ENCODE measurements at places on chromosomes 2 and 18.

DNA sequence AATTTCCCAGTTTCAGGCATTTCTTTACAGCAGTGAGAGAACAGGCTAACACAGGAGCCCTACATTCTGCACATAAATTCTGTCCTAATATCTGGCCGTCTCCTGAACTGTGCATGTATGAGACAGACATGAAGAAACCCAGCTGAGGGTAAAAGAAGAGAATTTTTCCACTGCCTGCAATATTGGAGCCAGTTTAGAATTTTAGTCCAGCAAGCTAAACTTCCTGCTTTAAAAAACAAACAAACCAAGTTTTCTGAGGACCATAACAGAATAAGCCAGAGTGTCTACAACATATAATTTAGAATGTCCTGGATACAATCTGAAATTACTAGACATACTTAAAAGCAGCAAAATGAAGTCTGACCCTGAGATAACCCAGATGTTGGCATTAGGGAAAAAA lies 215.1 kb upstream of the KLHL29 start:
- no peak for DNase-seq

- DNase-seq: no peak
Observed at GRCh38 chr2:233006648-233007047, 6.4 kb downstream of the NGEF start.

GRCh38 chr18:35371412-35372195 lies 5.5 kb downstream of the ZNF396 start:
- no peak for DNase-seq

- no peak for DNase-seq
Observed at GRCh38 chr2:224915136-224915535, 127.1 kb downstream of the DOCK10 start.

DNA sequence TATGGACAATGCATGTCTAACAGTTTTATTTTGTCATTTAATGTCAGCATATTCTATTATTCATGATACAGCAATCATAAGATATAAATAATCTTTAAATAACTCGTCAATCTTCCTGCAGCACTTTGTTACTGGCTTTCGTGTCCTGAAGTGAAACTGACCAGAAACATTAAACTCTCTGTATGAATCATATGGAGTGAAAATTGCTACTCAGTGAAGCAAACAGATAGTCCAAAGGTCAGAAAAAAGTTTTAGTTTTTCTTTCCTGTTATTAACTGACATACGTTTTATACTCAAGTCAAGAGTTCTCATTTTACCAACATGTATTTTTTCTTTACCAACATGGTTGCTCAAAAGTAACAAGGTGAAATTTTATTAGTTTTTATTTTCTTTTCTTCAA lies 106.8 kb upstream of the GALNT5 start:
- no peak for DNase-seq

DNA sequence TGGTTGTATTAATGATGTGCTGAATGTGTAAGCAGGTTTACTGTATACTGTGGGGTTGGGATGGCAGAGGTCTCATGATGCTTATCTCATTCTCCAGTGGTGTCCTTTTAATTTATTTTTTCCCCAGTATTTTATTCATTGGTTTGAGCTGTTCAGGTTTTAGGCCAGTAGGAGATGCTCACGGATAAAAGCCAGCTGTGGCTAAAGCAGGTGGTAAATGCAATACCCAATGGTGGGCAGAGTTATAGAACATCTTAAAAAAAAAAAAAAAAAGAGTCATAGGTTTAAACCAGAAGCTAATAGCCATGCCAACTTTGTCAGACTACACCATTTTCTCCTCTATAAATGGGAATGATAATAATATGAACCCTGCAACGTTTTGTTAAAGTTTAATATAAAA lies 57.8 kb upstream of the NEUROD1 start:
- DNase-seq: no peak

GRCh38 chr2:239075918-239076758 lies 228.3 kb downstream of the TWIST2 start:
- no peak for DNase-seq

- no peak for DNase-seq
Observed at GRCh38 chr2:1686784-1687105, 57.6 kb downstream of the PXDN start.

DNA sequence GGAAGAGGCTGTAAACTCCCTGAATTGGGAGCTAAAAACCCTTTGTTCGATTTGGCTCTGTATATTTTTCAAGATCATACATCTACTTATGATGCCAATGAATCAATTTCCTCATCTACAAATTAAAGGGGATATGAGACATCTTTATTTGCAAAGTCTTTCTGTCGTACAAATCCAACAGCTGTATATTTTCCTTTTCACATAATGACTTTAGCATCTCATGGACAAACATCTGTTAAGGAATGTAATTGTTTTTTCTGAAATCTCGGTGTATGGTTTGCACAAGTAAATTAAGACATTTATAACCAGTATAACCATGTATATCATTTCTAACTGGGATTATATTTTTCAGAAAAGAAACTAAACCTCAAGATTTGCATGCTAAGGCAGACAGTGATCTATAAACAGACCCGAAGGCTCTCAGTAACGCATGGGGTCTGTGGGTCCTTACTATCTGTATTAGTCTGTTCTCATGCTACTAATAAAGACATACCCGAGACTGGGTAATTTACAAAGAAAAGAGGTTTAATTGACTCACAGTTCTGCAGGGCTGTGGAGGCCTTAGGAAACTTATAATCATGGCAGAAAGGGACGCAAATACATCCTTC lies 130.8 kb downstream of the SLC8A1 start:
- no peak for DNase-seq

DNA sequence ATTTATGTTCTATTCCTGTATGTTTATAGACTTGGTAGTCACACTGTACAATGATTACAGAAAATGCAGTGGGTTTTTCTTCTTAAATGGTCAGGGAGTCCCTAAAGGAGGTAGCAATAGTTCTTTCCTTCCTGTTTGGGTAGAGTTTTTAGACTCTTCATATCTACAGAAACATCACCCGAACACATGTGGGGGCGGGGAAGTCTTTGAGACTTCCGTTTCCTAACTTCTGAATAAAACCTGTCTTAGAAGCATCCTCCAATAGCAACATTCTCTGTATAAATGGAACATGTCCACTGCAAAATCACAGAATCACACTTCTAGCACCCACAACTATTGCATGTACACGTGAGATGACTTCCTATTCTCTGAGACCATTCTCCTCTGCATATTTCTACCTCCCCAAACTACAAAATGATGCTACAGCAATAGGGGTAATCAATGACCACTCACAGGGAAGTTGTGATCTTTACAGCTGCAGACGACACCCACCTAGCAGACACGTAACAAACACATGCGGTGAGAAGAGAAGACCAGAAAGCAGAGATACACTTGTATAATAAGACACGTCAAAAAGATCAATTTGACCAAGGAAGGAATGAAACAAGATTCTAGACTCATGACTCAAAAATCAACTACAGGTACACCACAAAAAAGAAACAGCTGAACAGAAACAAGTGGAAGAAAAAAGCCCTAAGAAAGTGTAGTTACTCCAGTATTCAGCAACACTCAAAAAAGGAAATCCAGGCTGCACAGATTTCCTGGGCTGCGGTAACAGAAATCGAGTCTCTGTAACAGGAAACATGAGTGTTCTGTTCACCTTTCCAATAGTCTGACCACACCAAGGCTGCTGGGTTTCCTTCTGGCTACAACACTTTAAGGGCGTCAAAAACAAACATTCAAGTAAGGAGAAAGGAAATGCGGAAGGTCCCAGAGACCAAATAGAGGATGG lies 120.4 kb downstream of the ZNF516 start:
- no peak for DNase-seq

DNA sequence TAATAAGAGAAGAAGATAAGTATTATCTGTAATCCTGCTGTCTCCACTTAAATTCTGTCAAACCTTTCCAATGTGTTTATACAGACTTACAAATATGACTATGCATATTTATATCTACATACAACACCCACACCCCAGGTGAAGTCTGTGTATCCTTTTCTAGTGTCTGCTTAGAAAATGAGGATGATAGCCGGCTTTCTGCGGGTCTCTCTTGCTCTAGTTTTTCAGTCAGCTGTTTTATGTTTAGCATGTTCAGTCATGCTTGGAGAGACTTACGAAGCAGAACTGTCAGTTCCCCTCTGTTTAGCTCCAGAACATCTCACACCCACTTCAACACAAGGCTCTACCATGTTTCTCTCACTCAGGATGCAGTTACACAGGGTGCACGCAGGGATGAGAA lies 137.3 kb upstream of the NFATC1 start:
- no peak for DNase-seq

GRCh38 chr2:10915731-10916276 lies 4.1 kb downstream of the KCNF1 start:
- DNase-seq: no peak

DNA sequence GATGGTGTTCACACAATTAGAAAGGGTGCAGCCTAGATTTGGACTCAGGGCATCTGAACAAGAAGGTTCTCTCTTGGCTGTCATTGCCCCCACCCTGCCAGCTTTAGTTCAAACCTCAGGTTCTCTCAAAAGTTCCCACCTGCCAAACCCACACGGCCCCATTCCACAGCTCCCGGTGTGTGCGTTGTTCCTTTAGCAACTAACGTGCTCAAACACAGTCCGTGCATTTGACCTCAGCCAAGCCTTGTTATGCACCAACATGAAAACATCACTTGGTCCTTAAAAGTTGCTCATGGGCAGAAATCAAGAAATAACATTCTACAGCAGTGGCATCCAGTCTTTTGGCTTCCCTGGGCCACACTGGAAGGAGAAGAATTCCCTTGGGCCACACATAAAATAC lies 32.0 kb downstream of the LOXHD1 start:
- DNase-seq: no peak

DNA sequence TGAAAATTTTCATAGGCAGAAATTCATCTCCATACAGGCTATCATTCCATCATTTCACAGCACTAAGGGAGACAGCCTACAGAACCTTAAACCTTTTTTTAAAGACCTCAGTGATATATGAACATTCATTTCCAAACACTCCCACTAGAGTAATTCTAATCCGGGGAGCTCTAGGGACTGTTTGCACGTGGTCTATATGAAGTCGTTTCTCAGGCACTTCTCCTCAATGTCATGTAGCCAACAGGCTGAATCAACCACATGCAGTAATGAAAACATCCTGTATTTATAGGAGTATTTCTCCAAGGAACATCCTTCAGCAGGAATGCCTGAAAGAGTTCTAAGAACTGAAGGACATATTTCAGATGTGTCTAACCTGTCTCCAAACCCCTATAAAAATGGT lies 97.3 kb upstream of the CREB1 start:
- DNase-seq: no peak

GRCh38 chr18:8623549-8624106 lies 14.4 kb downstream of the RAB12 start:
- peak; percentile 20 for DNase-seq

DNA sequence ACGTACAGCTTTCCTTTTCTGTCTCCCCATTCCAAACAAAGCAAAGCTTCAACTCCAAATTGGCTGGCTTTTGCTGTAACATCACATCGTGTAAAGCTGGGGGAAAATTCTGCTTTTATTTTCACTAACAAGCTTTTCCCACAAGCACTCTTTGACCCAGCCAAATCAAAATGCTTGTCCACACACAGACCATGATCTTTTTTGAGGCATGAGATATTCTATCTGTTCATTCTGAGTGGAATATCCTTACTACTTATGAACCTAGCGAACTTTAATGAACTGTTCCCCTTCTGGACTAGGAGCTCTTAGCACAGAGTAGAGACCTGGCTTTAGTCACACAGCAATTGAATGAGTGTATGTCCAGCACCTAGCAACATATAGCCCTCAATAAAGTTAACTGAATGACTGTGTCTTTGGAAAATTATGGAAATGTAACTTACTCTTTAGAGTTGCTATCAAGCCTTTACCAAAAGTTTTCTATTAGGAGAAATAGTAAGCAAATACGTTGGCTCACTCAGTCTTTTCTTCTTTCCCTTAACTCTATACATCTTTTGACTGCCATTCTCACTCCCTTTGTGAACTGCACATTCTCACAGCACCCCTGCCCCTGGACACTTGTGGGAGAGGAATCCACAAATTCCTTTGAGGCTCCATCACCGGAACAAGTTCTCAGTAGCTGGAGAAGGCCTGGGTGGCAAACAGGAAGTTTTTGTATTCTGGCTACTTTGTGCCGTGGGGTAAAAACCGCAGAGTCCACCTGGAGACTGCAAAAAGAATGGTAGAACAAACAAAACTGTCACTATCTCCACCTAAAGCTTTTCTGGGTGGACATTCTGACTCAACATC lies 1.3 kb upstream of the UBE2E3 start:
- DNase-seq: no peak

DNA sequence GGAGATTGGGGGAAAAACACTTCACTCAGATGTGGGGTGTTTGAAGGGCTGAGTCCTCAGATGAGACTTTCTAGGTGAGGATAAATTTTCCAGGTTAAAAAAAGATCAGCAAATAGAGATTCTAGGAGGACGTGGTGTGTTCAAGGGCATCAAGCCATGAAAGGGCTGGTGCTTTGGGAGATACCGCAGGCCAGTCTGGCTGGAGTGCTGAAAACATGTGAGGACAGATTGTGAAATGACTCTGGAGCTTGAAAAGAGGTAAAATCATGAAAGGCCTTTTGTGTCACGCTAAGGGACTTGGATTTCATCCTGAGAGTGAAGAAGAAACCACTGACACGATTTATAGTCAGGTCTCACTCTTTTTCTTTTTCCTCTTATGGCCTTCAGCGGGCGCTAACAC lies 320.5 kb downstream of the DPP10 start:
- no peak for DNase-seq

- DNase-seq: no peak
Observed at GRCh38 chr2:142966284-142966683, 88.8 kb downstream of the KYNU start.

GRCh38 chr2:74415762-74416395 lies 5.5 kb downstream of the C2orf81 start:
- DNase-seq: peak; percentile 16

DNA sequence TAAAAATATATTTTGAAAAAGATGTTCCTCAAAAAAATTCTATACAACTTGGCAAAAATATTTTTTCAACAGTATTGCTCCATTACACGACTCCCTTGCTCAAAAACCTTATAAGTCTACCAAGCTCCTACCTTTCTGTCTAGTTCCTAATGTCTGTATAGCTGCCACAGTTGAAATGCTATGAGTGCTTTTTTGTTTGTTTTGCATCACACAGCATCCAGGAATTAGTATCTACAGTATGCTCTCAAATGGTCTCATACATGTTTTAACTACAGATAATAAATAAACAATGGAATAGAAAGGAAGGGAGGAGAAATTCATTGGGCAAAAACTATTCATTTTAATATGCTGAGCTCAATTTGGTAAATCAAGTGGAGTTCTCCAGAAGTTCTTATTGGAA lies 17.3 kb downstream of the ACADL start:
- DNase-seq: no peak

GRCh38 chr2:241410739-241411176 lies 54.7 kb downstream of the FARP2 start:
- DNase-seq: no peak
